Endothelial cell (in vitro differentiated cells): ENCODE measurements at places on chromosomes 16 and 17.

DNA sequence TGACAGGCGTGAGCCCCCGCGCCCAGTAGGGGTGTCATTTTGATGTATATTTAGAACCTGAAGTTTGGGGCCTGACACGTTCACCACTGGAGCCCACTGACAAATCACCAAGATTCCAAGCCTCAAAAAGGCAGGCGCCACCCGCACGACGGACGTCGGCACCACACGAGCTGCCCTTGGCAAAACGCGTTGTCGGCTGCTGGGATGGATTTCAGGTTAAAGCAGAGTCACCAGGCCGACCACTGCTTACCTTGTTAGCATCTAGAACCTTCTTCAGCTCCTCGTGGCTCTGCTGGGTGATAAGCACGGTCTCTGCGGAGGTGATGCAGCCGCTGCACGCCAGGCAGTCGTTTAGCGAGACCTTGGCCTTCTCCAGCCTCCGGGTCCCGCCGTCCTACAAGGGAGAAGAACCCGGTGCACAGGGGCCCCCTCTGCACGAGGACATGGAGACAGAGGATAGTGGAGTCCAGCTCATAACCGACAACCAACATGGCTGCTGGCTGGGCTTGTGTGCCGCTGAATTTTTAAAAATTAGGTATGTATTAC lies 3.8 kb downstream of the CIAO3 start:
- no peak for DNase-seq

- DNase-seq, result no peak
Measured at GRCh38 chr16:73193464-73193863, 145.5 kb upstream of the ZFHX3 start.

GRCh38 chr16:10242916-10243315 lies 60.7 kb upstream of the GRIN2A start:
- no peak for DNase-seq

DNA sequence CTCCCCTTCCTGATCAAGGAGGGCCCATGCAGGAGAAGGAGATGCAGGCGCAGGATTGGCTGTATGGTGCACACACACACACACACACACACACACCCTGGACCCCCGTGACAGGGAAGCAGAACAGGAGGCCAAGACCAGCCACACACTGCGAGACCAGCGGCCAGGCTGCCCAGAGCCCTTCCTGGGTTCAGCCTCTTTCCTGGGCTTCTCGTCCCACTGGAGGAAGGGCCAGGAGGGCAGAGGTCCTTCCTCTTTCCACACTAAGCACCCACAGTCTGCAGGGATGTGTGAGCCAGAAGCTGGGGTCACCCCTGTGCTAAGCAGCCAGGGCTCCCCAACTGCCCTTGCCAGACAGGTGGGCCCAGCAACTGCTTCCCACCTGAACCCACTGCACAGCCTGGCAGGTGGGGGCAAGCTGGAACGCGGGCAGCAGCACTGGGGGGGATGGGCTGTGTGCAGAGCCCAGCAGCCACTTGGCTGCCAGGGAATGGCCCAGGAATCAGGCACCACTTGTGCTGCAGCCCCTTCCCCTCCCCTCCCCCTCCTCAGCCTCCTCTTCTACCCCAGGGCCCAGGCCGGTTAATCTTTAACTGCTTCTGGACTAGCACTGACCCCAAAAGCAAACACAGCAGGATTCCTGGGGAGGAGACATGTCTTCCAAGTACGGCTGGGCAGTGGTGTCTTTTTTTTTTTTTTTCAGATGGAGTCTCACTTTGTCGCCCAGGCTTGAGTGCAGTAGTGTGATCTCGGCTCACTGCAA lies 44.6 kb upstream of the SLC38A10 start:
- DNase-seq, result no peak
